ENCODE measurements at places on chromosomes 3 and 15.

DNA sequence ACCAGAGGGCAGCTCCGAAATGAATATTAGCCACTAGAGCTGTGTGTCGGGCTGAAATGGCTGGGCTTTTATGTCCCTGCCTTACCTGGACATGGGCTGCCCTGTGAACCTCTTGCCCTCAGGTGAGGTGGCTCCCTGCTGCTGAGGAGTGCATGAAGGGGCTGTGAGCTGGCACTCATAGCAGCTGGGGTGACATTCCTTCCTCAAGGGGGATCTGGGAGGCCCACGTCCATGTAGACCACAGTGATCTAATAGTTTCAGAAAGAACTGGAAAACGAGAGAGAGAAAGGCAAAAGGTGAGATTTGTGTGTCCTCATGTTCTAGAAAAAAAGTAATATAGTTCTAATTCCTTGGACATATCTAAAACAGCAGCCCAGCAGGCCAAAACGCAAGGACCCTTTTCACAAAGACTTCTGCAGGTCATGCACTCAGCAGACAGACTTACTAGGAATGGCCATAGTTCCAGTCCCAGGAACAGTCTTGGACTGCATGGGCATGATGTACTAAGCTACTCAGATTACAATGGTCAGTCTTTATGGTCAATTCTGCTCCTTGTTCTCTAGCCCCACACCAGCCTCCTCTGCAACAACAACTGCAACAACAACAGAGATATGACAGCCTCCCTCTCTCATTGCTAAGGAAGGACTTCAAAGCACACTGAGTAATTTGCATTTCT is 10.8 kb upstream of the SLC24A5 start:
- no peak for ATAC-seq

DNA sequence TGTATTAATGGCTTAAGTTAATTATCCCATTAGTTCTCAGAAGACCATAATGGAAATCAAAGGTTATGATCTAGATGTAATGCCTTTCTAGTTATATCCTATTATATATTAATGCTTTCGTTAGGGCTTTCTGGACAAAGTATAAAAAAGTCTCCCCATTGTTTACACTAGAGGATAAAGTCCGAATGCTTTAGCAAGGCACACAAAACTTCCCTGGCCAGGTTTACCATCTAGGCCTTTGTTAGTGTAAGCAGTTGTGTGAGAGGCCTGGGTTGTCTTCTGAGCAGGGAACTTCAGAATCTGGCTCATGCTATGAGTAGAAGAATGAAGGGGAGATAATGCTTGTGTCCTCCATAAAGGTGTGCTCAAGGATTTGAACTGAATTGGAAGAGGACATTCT is 106.3 kb upstream of the MEIS2 start:
- no peak for ATAC-seq

DNA sequence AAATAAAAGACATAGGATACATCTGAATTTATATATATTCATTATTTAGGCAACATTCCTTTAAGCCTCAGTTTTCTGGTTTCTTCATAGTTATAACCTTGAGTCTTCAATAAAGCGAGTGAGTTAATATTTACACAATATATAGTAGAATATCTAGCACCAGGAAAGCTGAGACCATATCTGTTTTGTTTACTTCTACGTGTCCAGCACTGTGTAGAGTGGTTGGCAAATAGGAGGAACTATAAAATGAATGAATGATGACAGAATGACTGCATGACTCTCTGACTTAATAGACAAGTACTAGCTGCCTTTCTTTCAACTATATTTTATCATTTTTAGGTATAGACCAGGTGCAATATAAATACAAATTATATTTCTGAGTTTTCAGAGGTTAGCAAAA is 197.8 kb upstream of the RBMS3 start:
- ATAC-seq, result no peak

- ATAC-seq, result no peak
Measured at GRCh38 chr3:42699511-42699971, 3.1 kb downstream of the HHATL start.

Data from activated T-helper 17 cell treated with anti-CD3 and anti-CD28 coated beads, Interleukin-2, amount 50 U/mL, for 72 hours (primary cell).